Spinal cord (tissue), 10 donors: ENCODE measurements at places on chromosomes 11 and 22. TPM values are rescaled to one million over a fixed set of nuclear protein-coding genes. Genes with fewer than 3 reads are reported as not detected.

Gene NLRP14
- 2.2 TPM for total RNA-seq

DNA sequence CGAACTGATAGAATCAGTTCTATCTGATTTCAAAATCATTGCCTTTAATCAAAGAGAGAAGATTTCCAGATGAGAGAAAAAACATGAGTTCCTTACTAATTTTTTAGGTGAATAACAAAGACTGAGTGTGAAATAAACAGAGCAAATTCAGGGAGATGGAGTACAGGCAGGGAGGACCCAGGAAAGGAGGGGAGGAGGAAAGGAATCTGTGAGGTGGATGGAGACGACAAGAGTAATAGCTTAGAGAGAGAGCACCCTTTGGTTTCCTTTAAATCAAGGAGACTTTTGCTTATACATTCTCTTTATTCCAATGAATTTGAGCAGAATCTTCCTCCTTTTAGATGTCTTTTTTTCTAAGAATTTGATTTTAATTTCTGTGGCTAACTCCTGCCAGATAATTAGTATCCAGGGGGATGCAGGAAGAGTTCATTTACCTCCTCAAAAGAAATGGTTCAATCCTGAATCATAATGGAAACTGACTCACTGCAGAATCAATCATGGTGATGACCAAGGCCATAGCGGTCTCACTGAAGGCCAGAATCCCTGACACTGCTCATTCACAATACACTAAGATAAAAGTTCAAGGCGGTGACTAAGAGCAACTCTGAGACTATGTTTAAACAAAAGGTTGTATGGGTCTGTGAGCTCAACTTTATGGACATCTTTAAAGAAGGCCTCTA, 234.0 kb upstream of the ZC3H12C start:
- no peak overlapping the region for H3K27ac ChIP-seq
- H3K27me3 ChIP-seq, result no peaks in the 10 kb centered on the region
- H3K4me1 ChIP-seq, result no peaks in the 10 kb centered on the region
- H3K4me3 ChIP-seq, result no peak overlapping the region

- H3K27me3 ChIP-seq, result no peaks in the 10 kb centered on the region
- no peak for DNase-seq
- no peaks in the 10 kb centered on the region for H3K36me3 ChIP-seq
- no peak overlapping the region for H3K27ac ChIP-seq
- peaks cover 20% of the 10 kb centered on the region for H3K4me1 ChIP-seq
Observed at GRCh38 chr11:61626580-61627380, 45.9 kb upstream of the SYT7 start.

DNA sequence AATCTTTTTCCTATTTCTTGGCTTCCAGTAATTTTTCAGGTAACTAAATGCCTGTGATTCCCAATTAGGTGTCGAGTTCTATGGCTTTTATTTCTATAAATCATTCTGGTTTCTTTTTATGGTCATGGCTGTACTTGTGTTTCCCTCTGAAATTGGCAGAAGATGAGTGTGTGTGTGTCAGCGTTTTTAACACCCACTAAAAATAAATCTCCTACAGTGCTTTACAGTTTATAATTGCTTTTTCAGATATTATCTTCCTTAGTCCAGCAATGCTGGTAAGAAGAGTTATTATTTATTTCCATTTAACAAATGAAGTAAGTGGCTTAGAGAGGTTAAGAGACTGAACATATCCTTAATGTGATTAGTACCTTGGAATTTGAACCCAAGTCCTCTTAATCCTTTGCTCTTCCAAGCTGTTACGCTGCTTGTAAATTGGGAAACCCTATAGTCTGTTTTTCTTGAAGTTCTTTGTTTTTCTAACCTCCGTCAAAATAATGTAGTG, 125.2 kb downstream of the TEAD1 start:
- H3K4me3 ChIP-seq, result no peak overlapping the region
- peaks cover 3% of the 10 kb centered on the region for H3K36me3 ChIP-seq
- DNase-seq, result no peak

DNA sequence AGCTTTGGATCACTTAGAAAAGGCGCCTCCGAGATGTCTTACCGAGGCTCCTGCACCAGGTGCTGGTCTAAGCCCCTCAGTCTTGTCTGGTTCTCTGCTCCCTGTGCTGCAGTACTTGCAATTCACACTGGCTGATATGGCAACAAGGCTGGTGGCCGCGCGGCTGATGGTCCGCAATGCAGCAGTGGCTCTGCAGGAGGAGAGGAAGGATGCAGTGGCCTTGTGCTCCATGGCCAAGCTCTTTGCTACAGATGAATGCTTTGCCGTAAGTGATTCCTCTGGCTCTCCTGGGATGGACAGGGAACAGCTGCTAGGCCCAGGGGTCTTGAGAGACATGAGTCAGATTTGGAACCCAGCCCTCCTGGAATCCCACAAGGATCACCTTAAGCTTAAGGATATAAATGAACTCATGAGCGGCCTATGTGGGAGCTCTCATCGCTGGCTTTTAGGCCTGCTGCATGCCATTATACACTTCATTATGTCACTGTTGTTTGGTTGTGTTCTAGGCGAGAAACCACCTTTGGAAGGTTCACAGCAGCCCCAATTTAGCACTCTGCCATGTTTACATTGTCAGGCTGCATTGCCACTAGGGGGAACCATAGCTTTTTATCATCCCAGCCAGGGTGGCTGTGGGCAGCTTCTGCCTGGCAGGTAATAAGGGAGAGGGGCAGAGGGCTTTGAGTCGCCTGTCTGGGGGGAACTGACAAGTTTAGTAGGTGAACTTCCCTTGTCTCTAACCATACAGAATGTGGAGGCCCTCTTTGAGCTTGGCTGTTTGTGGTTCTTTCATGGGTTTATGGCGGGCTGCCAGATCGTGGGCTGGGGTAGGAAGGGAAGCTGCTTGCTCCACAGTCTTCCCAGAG, 8.5 kb downstream of the ACAD8 start:
- H3K4me1 ChIP-seq, result no peaks in the 10 kb centered on the region
- no peak overlapping the region for H3K27ac ChIP-seq
- DNase-seq, result no peak
- H3K36me3 ChIP-seq, result peaks cover 54% of the 10 kb centered on the region
- H3K4me3 ChIP-seq, result no peak overlapping the region
